Breast epithelium (tissue), 4 donors: ENCODE measurements at places on chromosomes 4 and X.

- DNase-seq = no peak
Observed at GRCh38 chr4:55358668-55359067, 12.6 kb downstream of the SRD5A3 start.

GRCh38 chr4:18572481-18572880 lies 550.9 kb upstream of the LCORL start:
- DNase-seq = no peak

DNA sequence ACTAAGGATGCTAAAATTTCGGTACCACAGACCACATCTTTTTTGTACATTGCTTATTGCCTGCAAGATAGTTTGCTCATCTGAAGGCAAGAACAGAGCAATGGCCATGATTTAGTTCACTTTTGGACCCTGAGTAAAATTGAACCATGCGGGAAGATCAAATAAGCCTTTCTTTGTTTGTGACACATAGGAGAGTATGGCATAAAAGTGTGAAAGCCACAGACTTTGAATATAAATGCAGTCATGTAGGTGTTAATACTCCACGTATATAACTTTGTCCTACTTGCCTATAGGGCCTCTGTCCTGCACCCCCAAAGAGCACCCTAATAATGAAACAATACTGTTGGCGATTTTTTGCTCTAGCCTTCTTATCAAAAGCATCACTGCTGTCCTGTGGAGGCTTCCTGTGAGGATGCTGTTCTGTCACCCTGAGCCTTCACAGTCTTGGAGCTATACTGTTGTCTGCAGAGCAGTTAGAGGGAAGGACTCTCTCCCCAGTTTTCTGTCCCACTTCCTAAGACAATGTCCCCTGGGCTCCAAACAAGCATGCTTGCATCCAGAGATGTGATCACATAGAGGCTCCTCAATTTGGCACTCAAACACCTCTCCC lies 10.2 kb upstream of the CXCL13 start:
- DNase-seq = no peak

GRCh38 chr4:141036786-141037185 lies 96.5 kb downstream of the RNF150 start:
- no peak for DNase-seq

GRCh38 chr4:110669663-110670062 lies 46.8 kb upstream of the PITX2 start:
- DNase-seq = no peak

DNA sequence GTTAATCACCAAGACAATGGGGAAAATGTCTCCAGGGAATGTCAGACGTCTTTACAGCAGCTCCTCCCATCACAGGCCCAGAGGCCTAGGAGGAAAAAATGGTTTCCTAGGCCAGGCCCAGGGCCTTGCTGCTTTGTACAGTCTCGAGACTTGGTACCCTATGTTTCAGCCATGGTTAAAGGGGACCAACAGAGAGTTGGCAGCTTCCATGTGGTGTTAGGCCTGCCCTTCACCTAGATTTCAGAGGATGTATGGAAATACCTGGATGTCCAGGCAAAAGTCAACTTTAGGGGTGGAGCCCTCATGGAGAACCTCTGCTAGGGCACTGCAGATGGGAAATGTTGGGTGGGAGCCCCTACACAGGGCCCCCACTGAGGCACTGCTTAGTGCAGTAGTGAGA lies 38.5 kb downstream of the ABCG2 start:
- no peak for DNase-seq

DNA sequence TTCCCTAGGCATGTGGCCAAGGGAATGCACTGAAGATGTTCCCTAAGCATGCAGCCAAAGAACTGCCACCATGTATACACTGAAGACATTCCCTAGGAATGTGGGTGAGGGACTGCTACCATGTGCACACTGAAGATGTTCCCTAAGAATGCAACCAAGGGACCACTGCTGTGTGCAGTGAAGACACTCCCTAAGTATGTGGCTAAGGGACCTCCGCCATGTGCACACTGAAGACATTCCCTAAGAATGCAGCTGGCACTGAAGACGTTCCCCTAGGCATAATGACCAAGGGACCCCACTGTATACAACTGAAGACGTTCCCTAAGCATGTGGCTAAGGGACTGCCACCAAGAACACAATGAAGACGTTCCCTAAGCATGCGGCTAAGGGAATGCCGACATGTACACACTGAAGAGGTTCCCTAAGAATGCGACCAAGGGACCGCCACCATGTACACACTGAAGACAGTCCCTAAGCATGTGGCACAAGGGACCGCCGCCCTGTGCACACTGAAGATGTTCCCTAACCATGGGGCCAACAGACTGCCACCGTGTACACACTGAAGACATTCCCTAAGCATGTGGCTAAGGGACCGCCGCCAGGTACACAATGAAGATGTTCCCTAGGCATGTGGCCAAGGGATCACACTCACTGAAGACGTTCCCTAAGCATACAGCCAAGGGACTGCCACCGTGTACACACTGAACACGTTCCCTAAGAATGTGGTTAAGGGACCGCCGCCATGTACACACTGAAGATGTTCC lies 25.6 kb downstream of the DHRSX start:
- no peak for DNase-seq

GRCh38 chrX:39402158-39402557 lies 600.9 kb downstream of the MID1IP1 start:
- DNase-seq = no peak

DNA sequence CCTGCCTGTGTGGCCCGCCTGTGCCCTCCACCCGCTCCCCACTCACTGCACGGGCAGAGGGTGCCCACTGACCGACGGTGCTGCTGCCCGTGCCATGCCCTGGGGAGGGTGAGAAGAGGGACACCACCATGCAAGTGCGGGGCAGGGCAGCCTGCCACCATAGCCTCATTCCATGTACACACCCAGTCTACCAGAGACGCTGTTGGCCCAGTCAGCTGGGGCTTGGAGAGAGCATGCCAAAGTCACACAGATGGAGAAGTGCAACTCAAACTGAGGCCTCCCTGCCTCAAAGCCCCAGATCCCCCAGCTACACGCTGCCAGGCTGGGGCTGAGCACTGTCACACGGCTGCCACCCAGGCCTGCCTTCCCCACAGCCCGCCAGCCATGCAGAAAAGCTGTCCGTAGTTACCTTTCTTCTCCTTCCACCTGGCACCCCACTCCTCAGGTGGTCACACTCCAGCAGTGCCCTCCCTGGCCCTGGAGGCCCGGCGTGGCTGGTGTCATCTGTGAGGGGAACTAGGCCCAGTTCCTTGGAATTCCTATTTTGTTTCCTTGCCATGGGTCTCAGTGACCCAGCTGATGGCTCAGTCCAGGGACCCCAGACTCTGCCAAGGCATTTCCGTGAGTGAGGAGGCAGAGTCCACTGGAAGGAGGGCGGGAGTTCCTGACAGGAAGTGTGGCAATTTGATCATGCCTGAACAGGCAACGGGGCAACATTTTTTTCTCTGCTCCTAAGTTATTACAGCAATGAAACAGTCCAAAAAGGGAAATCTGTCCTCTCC lies at the start of gene SLC2A9:
Gene SLC2A9 (minus strand): TSS at position 627 of the 782 bp plus-strand sequence. CDS start 68 bp downstream, at position 559.
- DNase-seq = peak; percentile 71

DNA sequence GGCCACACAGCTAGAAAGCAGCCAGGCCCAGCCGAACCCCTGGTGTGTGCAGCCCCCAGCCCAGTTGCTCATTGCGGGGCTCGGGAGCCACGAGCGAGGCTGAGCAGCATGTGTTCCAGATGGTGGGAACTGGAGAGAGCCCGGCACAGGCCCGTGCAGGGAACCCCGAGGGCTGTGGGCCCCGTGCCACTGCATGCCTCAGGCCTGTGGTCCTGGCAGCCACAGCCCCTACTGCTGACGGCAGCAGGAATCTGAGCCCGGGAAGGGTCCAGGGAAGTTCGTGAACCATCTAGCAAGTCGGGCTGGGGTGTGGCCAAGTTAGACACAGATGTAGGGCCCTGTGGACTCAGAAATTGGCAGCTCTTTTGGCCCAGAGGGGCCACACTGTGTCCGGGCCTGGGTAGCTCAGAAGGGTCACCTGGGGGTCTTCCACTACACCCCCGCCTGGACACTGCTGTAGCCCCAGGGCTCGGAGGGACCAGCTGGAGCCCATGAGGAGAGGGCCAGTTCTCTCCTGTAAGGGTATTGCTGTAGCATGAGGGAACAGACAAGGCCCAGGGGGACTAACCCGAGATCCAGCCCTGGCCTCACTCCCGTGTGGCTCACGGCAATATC lies 12.1 kb downstream of the HTRA3 start:
- peak; percentile 32 for DNase-seq

DNA sequence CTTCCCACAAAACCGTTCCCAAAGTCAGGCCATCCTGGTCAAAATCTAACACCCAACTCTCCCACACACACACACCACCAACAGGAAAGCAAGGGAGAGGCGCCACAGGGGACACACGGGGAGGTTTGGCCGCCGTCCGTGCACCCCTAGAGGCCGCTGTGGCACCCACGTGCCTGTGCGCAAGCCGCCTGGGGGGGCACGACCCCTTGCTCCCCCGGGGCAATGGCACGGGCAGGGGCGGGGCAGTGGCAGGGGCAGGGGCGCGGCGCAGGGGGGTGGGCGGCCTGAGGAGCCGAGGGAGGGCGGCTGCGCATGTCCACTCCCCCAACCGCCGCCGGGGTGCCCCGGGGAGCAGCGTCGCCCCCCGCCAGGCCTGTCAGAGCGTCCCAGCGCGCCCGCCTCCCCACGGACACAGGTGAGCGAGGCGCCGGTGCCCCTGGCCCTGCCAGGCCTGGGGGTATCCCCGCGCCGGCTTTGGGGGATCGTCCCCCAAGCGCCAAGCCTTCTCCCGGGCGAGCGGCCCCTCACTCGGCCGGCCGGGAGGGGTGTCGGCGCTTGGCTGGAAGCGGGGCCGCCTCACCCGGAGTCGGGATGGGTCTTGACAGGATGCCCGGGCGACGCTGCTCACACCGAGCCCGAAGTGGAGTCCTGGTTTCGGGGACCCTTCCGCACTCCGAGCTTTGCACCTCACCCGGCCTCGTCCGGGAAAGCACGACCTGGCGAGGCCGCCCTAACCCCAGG lies at the start of gene ERAS:
Gene ERAS (plus strand): TSS at position 379 of the 741 bp plus-strand sequence. CDS start 2,611 bp downstream, outside the sequence.
- DNase-seq = no peak

GRCh38 chr4:149823769-149824221 lies 8.2 kb upstream of the IQCM start:
- no peak for DNase-seq

GRCh38 chr4:40170588-40170987 lies 26.2 kb upstream of the RHOH start:
- no peak for DNase-seq

- DNase-seq = no peak
Observed at GRCh38 chrX:69614886-69615285, 1.0 kb upstream of the EDA start.

GRCh38 chrX:118558926-118559325 lies 63.3 kb downstream of the DOCK11 start:
- DNase-seq = no peak

GRCh38 chrX:20838477-20838876 lies 535.7 kb upstream of the CNKSR2 start:
- no peak for DNase-seq

GRCh38 chr4:38957261-38957815 lies 74.9 kb downstream of the TMEM156 start:
- no peak for DNase-seq
